ENCODE measurements at places on chromosomes 2 and 18.

GRCh38 chr2:236945431-236946016 is 140.2 kb upstream of the COPS8 start:
- no peak for DNase-seq

GRCh38 chr2:4269885-4270284 is 566.5 kb downstream of the DCDC2C start:
- DNase-seq = no peak

- DNase-seq = no peak
Observed at GRCh38 chr2:174612970-174613369, 15.4 kb upstream of the WIPF1 start.

- no peak for DNase-seq
Observed at GRCh38 chr2:1770566-1771380, 26.5 kb upstream of the PXDN start.

DNA sequence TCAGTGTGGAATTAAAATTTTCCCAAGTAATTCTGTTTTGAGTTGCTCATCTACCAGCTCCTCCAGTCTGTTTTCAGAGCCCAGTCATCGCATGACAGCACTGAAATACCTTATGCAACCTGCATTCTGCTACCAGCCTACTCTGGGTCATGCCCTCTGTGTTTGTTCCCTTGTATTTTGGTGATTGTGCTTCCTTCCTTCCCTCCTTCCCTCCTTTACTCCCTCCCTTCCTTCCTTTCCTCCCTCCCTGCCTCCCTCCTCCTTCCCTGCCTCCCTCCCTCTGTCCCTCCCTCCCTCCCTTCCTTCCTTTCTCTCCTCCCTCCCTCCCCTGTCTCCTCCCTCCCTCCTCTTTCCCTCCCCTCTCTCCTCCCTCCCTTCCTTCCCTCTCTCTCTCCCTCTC is 289.6 kb downstream of the CDH2 start:
- no peak for DNase-seq

GRCh38 chr2:196696423-196697079 is 57.0 kb downstream of the CCDC150 start:
- DNase-seq = no peak

- DNase-seq = no peak
Observed at GRCh38 chr2:9212010-9212635, 5.5 kb downstream of the ASAP2 start.

- no peak for DNase-seq
Observed at GRCh38 chr2:138711812-138712211, 68.4 kb downstream of the NXPH2 start.

DNA sequence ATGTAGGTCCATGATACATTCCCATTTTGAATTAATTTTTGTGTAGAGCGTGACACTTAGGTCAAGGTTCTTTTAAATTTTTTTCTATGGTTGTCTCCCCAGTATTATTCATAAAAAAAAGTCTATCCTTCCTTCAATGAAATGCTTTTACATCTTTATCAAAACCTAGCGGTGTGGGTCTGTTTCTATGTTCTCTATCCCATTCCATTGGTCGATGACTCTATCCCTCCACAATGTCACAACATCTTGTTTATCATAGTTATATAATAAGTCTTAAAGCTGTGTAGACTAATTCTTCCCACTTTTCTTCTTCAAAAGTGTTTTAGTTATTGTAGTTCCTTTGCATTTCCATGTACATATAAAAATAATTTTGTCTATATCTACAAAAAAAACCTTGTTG is 47.2 kb upstream of the GPR17 start:
- no peak for DNase-seq

- DNase-seq = no peak
Observed at GRCh38 chr2:68907232-68907919, 36.2 kb upstream of the BMP10 start.

GRCh38 chr2:177281400-177282180 is 17.1 kb upstream of the NFE2L2 start:
- no peak for DNase-seq

DNA sequence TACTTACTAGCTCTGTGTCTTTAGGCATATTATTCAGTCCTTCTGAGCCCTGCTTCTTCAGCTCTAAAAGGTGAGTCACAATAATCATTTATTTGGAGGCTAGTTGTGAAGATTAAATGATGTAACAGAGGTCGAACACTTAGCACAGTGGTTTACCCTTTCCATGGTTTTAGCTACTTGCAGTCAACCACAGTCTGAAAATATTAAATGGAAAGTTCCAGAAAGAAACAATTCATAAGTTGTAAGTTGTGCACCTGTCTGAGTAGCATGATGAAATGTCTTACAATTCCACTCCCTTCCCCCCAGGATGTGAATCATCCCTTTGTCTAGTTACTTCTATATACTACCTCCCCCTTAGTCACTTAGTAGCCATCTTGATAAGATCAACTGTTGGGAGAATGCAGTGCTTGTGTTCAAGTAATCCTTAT is 217.6 kb upstream of the THUMPD2 start:
- no peak for DNase-seq

DNA sequence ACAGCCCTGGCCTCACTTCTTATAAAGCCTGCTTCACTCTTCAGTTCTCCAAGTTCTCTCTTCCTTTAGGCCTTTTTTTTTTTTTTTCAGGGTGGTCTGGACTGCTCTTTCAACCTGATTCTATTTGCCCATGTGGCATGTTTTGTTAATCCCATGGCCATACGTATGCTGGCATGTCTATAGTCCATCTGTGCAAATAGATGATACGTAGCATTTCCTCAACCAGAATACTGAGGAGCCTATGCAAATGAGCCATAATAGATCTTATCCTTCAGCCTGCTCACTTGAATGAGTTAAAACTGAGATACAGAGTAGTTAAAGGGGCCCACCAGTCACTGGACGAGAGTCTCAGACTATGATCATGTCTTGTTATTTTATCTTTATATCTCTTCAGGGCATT is 265.2 kb upstream of the CXCR4 start:
- no peak for DNase-seq

DNA sequence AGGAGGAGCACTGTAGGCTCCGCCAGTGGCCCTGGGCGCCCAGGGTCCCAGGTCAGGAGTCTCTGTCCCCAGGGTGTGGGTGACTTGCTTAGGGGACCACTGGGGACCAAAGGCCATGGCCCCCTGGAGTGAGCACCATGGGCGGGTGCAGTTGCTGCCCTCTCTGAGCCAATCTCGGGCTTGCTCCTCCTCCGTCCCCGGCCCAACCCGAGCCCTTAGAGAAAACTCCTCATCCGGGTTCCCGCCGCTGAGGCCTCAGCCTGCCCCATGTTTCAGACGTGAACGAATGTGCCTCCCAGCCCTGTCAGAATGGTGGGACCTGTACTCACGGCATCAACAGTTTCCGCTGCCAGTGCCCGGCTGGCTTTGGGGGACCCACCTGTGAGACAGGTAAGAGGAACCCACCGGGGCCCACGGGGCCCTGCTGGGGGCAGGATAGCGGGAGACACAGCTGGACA is 38.6 kb downstream of the SNED1 start:
- no peak for DNase-seq

GRCh38 chr18:24543795-24544498 is 83.5 kb downstream of the HRH4 start:
- no peak for DNase-seq

GRCh38 chr18:78984941-78985784 is 5.5 kb downstream of the SALL3 start:
- no peak for DNase-seq

DNA sequence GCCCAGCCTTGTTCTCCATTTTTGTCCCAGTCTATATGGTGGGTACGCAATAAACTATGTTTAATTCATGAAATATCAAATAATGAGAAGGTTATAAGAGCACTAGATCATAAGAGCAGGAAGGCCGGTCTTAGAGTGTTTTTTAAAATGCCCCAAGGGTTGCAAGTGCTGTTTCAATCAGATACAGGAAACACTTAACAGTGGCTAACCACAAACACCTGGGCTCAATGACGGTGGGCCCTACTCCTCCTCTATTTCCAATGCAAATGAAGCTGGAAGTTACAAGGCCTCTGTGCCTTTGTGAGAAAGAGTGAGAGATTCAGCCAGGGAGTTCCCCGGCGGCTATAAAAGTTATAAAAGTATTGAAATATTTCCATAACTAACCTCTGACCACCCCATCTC is 18.9 kb upstream of the WDR33 start:
- no peak for DNase-seq

- DNase-seq = no peak
Observed at GRCh38 chr2:53509831-53510388, 257.7 kb upstream of the CHAC2 start.

DNA sequence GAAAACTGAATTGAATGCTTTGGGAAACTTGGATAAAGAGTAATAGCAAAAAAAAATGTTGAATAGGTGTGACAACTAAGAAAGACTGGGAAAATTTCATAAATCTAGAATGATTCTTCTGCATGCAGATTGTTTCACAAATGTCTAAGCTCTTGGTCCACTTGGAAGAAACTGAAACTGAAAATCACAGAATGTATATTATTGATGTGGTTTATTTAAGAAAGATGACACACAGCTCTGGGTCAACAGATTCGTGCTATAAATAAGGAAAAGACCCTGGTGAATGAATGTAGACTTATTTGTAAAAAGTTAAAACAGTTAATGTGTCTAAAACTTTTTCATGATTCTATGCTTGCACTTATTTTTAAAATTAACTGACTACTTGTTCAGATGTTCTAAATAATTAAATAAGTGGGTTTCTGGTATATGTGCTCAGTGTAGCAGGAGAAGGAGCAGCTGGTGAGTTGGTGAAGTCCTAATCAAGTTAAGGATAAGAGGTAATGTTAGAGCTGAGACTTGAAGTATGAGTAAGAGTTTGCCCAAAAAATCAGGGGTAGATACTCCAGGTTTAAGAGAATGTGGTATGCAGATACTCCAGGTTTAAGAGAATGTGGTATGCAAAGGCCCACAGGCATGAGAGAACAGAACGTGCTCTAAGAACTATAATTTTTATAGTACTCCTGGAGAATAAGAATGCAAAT is 24.5 kb downstream of the UGP2 start:
- no peak for DNase-seq

DNA sequence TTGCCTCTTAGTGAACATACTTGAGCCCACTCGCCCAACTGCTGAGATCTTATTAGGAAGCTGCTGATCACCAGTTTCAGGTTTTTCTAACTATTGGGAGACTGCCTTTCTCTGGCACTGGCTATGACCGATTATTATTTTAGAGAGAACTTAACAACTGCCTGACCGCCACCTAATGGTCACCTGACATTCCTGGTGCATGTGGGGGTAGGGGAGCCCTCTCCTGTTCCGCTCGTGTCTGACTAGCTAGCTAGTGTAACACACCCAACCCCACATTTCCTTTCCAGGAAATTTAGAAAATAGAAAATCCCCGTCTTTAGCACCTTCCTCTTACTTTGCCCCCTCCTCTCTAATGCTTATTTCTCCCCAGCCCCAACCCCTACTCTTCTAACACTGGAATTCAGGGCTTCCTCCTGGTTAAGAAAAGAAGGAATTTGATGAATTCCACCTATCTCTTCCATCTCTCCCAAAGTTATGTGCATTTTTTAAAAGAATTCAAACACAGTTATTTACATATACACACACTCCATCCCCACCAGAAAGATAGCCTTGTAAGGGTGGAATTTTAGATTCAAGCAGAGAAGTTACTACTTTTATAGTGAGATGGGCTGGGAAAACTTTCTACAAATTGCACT is 19.4 kb upstream of the DNER start:
- DNase-seq = no peak

GRCh38 chr2:33058716-33059470 is 112.1 kb downstream of the LTBP1 start:
- no peak for DNase-seq

DNA sequence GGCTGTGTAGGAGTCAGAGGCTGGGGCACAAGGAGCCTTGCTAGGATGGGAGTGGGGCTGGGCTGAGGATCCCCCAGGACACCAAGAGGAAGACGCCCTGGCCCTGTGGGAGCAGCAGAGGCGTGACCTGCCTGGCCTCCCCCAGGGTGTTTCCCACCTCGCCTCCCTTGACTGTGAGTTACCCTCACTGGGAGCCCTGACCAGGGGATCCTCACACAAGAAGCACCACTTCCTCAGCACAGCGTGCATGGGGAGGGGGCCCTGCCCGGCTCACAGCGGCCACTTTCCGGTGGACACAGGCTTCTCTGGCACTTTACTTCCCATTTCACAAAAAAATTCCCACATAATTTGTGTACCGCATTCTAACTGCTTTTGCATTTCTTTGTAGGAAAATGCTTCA is 187.7 kb downstream of the EIPR1 start:
- no peak for DNase-seq

DNA sequence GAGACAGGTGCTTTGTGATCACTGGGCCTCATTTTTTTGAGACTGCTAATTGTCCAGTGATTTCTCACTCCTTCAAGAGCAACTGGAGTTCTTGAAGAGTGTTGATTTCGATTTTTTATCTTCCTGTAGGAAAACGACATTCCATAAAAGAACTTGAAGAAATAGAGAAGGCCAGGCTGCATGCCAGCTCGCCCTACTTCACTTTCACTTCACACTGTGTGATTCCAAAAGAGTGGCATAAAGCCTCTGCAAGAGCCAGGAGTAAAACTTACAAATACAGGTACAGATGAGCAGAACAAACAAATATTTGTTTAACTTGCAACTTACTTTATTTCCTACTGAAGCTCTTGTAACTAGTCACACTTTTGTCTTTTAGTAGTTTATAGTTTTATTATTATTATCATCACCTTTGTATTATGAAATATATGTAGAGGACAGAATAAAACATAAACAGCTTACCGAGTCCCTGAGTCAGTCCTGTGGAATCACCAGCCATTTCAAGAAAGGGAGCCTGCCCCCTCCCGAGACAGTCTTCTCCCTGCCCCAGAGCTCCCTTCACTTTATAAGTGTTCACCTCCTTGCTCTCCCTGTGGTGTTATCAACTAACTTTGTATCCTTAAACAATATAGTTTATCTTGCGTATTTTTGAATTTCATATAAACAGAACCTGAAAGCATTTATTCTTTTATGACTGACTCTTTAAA is 8.7 kb downstream of the FAM228A start:
- DNase-seq = no peak

DNA sequence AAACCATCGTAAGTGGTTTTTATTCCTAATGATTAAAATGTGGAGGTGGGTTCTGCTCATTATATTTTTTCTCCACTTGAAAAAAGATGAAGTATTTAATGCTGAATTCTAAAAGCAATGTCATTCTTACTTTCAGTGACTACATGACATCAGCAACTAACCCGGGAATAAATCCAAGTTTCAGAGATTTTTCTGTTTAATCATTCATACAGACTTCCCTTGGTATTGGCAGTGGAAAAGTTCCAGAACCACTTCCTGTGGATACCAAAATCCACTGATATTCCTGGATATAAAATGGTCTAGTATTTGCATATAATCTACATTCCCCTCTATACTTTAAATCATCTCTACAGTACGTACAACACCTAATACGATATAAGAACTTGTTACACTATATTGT is 128.6 kb downstream of the ZNF532 start:
- DNase-seq = no peak

- no peak for DNase-seq
Observed at GRCh38 chr2:225937625-225938187, 538.2 kb downstream of the NYAP2 start.

GRCh38 chr2:17353263-17353662 is 165.0 kb downstream of the RAD51AP2 start:
- DNase-seq = no peak

GRCh38 chr2:43266711-43267111 is 40.3 kb upstream of the ZFP36L2 start:
- no peak for DNase-seq
